ENCODE measurements at places on chromosomes 5 and 9.
A peak's percentile ranks its signal among the peaks of the same experiment; 100 is the strongest.

- no peak for DNase-seq
Measured at GRCh38 chr9:73151653-73152542, at the start of gene ANXA1. Gene ANXA1, plus strand, starts transcription at chr9:73151865. Its CDS starts 6,671 bp downstream, at chr9:73158536.

- no peak for DNase-seq
Measured at GRCh38 chr9:35636135-35636876, 14.4 kb downstream of the SIT1 start.

DNA sequence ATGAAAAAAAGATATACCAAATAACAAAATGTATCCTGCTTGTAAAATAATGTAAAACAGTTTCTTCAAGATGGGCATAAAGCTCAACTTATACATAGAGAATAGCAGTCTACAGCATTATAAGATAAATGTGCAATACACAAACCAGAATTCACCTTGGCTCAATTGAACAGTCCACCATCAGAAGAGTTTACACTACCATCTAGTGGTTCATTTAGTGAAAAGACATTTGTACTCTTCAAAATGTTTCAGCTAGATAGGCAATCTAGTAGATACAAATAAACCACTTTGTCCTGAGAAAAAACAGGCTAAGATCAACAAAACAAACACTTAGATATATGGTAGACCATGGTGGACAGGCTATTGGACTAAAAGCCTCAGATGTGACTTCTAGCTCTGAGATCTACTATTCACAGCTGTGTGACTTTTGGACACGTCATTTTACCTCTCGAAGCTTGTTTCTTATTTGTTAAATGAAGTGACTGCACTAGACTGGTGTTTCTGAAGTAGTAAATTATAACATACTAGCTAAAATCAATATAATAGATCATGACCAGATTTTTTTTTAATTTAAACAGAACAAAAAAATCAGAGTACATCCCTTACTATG, 22.1 kb upstream of the TPD52L3 start:
- DNase-seq, result no peak

DNA sequence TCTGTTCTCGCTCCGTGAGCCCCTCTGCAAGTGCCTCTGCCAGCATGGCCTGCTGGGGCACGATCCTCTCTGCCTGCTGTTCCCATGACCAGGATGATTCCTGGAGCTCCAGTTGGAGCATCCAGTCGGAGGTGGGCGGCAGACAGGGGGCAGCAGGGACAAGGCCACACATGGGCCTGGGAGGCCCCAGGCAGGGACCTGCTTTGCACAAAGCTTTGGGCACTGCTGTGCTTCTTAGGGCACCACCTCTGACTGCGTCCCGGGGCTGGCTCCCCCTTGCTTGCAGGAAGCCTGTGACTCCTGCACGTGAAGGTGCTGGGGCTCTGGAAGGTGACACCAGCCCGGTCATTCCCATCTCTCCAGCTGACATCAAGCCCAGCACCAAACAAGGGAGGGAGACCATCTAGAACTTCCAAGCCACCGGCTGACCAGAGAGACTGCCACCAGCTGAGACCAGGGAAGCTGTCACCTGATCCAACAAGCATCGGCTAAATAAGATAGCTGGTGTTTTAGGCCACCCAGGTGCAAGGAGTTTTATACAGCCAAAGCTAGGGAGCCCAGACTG, 174.8 kb upstream of the FOXD4L5 start:
- DNase-seq, result no peak

DNA sequence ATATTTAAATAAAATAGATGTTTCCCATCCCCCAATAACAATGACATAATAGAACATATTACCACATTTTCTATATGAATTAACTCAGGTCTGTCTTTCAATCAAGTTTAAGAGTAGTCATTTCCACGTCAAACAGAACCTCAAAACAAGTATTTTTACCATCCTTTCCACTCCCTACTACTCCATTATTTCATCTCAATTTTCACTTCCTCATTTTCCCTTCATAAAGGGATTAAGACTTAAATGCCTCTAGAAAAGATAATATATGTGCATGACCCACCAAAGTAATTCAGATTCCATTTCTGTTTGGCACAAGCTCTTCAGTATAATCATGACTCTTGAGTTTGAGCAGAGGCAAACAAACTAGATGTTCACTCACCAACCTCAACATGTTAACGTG, 40.4 kb downstream of the ELOVL7 start:
- no peak for DNase-seq

DNA sequence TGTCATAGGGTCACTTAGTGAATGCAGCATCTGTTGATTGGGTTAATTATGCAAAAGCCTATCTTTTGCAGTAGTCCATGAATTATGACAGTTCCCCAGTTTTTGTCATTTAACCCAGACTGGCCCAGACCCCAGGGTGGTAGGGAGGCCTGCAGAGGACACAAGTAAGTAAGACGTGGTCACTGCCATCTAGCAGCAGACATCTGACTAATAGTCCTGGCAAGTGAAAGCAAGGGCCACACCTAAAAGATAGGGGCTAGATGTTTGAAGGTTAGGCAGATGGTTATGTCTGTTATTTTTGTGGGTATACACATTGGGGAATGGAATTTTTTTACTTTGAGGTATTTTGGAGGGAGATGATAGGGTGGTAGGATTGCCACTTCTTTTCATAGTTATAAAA, 48.0 kb downstream of the RAB14 start:
- no peak for DNase-seq

DNA sequence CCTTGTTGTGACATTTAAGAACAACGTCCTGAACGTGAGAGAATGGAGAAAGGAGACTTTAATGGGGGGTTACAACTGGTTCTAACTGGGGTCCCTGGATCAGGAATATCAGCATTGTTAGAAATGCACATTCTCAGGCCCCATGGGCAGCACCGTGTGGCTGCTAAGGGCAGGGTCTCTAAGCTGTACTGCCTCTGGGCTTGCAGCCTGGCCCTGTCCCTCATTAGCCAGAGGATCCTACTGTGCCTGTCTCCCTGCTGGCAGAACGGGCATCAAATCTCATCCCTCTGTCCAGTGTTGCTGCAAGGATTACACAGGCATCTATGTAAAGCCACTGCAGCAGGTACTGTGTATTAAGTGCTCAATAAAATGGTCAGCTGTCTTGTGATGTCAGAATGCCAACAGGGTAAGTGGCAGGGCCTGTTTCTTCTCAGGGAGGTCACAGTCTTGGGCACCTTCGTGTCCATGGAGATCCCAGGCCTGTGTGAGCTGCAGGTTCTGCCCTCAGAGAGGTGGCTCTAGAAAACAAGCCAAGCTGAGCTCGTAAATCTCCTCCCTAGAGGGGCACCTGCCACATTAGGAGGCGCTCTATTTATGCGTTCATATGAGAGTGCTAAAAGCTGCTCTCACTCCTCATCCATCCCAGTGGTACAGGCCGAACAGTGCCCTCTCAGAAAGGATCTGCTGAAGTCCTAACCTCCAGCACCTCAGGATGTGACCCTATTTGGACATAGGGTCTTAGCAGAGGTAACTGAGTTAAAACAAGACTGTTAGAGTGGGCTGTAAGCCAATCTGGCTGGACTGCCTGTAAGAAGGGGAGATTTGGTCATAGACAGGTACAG, 210.5 kb downstream of the GADD45G start:
- DNase-seq, result no peak

DNA sequence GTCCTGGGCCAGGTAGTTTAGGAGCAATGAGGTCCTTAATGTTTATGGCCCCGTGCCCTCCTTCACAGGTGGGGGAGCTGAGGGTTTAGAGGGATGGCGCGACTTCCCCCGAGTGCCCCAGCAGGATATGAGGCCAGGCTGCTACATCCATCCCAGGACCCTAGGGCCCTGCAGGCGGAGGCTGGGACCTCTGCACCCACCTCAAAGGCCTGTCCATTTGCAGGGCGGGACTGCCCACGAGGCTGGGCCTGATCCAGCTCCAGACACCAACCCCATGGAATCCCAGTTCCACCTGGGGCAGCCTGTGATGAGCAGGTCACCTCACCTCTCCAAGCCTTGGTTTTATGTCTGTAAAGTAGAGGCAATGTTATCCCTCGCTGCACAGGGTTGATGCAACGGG, 142.1 kb downstream of the RXRA start:
- DNase-seq, result no peak

DNA sequence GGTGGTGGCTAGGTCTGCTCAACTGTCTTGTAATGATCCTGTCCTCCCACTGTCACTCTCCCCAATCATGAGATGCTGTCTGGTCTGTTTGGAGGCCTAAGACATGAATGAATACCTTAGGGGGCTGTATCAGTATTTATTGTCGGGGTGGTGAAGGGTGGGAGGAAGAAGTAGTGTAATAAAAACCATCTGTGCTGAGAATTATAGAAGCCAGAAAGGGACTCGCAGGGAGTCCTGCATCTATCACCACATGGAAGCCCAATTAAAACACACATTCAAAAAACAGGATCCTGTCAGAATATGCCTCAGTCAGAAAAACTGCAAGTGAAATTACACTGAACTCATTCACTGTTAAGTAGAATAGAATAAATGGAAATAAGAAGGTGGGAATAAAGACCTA, 1134.3 kb upstream of the C9orf72 start:
- no peak for DNase-seq

DNA sequence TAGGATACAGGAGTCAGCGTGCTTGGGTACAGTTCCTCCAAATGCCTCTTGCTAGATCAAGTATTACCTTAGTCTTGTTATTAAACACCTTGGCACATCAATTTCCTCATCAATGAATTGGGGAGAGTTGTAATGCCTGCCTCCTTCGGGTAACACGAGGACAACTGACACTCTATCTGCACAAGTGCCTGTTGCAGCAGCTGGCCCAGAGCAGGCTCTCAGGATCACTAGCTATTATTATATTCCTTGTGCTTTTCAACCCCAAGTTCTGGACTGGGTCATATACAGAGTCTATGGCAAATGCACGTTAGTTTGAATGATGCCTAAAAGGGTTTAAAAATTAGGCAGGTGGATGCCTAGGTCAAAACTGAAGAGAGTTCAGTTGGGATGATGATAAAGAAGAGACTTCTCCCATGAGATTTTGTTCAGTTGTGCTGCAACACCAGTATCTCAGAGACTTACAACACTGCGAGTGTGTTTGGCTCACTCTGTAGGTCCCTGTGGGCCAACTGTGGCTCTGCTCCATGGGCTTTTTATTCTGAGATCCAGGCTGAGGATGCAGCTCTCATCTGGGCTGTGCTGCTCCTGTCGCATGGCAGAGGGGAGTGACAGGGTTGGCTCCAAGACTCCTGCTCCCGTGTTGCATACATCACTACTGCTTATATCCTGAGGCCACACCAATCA, 41.1 kb upstream of the TEX48 start:
- no peak for DNase-seq

DNA sequence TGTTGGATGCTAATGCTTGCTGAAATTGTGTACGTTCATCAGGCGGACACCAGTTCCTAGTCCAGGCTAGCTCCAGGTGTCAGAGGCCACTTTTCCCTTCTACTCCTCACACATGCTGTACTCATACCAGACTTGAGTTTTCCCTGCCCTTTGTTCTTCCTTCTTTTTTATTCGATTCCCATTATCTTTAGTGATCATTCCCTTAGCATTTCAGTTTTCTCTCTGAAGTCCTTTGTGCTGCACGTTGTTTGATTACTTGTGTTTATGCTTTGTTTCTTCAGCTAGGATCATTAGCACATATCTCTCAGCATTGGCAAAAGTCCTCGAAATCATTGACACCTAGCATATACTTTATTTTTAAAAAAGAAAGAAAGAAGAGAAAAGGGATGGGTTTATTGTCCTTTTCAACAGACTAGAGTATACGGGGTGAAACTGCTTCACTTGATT, 409 bp upstream of the COX7C start:
- peak; percentile 2 for DNase-seq

DNA sequence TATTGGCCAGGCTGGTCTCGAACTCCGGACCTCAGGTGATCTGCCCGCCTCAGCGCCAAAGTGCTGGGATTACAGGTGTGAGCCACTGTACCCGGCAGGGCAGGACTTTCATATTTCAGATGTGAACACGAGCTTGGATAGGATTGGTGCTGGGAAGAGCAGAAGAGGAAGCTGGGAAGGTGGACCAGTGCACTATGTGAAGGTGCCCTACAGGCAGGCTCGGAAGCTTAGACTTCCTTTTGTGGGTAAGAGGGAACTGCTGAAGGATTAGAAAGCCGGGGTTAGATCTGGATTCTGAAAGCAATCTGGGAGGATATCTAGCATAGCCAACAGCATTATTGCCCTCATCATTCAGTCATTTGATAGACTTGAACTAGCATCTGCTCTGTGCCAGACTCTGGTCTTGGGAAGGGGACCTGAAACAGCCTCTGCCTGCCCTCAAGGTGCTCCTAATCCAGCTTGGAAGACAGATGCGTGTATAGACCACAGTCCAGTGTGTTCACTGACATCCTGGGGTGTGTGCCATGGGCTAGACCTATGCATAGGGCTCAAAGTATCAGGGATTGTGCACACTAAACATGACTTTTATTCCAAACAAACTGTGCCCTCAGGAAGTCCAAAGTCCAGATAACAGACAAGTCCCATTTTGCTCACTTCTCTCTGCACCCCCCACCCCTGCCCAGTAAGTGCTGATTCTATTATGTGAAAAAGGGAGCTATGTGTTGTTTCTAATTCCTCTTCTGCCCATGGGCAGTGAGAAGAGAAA, 637 bp downstream of the CBY3 start:
- DNase-seq, result no peak

DNA sequence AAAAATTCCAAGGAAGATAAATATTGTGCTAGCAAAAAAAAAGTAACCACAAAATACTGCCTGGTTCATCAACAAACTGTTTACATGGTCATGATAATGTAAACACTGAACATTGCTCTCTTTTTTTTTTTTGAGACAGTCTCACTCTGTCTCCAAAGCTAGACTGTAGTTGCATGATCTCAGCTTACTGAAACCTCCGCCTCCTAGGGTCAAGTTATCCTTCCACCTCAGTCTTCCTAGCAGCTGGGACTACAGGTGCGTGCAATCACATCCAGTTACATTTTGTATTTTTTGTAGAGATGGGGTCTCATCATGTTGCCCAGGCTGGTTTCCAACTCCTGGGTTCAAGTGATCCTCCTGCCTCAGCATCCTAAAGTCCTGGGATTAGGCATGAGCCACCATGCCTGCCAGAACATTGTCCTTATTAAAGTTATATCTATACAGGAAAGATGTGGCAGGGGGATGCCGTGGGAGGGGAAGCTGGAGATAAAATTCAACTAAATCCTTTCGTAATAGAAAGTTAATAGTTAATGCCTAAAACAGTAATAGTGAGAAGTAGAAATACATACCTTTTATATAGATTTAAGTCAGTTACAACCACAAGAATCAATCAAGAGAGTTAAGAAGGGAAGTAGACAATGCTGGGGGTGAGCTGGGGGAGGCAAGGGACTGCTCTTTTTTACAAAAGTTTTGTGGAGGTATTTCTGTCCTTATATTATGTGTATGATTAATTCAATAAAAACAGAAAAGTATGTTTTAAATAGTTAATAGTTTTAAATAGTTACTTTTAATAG, 52.3 kb downstream of the RGMB start:
- DNase-seq, result no peak

DNA sequence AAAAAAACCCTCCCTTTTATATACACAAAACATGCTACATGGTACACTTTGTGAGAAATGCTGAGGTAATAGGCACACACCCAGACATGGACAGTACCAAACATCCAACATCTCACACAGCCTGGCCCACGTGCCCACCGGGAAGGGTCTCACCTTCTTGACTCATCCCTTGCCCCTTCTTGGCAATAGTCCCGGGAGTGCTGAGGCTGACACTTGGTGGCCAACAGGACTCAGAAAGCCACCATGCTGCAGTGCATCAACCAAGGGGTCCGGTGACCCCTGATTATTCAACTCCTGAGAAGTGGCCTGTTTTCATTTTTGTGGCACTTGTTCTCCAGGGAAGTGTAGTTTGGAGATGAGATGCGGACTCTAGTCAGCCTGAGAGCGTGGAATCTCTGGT, 35.0 kb downstream of the ANGPTL2 start:
- no peak for DNase-seq

GRCh38 chr5:137078171-137078665, 420.9 kb downstream of the SPOCK1 start:
- no peak for DNase-seq

Data from activated CD4-positive, CD25-positive, alpha-beta regulatory T cell (primary cell).